Stomach (tissue), 19 donors: ENCODE measurements at places on chromosomes 3 and 15. TPM values are rescaled to one million over a fixed set of nuclear protein-coding genes. Genes with fewer than 3 reads are reported as not detected.

P2RY13 gene
- total RNA-seq, result not detected

DNA sequence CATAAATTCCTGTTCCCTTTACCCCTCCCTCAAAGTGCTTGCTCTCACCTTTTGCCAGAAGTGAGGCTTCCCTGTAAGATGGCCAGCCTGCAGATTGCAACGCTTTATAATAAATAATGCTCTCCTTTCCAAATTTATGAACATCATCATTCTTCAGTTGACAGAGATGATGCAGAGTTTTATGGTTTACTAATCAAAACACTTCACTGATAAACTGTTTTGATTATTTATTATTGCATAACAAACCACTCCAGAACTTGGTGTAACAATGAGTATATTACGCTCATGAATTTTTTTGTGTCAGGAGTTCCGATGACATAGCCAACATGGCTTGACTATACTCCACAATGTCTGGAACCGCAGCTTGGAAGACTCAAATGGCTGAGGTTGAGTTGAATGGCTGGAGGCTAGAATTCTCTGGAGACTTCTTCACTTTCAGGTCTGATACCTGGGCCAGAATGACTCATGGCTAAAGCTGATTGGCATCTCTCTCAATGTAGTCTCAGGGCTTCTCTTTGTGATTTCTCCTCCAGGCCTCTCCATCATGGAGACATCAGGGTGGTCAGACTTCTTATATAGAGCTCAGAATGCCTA, 27.3 kb upstream of the TGFBR2 start:
- no peaks in the 10 kb centered on the region for H3K4me1 ChIP-seq
- no peaks in the 10 kb centered on the region for H3K27me3 ChIP-seq
- H3K27ac ChIP-seq, result no peak overlapping the region
- DNase-seq, result no peak
- no peak overlapping the region for H3K4me3 ChIP-seq

PLSCR2 gene
- not detected for total RNA-seq

DNA sequence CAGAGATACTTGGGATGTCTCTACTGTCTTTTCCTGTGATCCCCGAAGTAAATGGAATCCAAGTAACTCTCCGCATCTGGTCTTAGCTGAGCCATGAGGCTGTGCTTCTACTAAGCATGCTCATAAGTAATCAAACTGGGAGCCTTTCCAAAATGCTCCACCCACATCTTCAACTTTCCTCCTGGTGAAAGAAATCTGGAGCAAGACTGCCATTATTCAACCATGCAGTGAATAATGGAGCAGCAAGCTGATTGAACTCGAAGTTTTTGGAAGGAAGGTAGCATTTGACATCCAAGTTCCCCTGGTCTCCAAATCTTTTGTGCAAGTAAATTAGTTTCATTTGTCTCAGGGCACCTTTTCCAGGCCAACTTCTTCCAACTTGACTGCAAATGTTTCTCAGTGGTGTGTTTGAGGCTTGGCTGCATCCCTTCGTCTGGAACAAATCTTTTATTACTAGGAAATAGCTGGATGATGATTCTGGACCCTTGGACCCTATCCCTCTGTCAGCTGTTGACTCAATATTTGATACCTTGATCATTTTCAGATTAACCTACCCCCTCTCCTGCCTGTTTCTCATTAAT, 19.4 kb downstream of the GXYLT2 start:
- H3K36me3 ChIP-seq, result no peaks in the 10 kb centered on the region
- no peak overlapping the region for H3K4me3 ChIP-seq
- DNase-seq, result no peak
- H3K27ac ChIP-seq, result no peak overlapping the region
- peaks cover 34% of the 10 kb centered on the region for H3K4me1 ChIP-seq
- H3K27me3 ChIP-seq, result no peaks in the 10 kb centered on the region

GRCh38 chr3:125156456-125156855, 56.1 kb downstream of the SLC12A8 start:
- no peak overlapping the region for H3K27ac ChIP-seq
- peaks cover 12% of the 10 kb centered on the region for H3K4me1 ChIP-seq
- H3K36me3 ChIP-seq, result no peaks in the 10 kb centered on the region
- H3K27me3 ChIP-seq, result no peaks in the 10 kb centered on the region

DNA sequence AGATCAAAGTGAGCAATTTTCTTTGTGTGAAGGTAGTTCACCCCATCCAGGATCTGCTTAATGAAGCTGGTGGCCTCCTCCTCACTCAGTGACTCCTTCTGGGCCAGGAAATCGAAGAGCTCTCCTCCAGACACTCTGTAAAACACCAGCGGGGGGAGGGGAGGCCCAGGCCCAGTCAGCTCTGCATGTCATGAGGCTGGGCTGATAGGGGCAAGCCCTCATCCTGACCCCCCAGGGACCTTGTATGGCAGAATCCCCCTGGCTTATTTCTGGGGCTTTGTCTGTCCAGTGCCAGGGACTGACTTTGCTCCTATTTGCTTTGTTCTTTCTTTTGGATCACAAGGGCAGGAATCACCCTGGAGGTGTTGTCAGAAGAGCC, 74.9 kb downstream of the DAPK2 start:
- no peaks in the 10 kb centered on the region for H3K36me3 ChIP-seq
- H3K4me1 ChIP-seq, result peaks cover 38% of the 10 kb centered on the region
- peak overlapping the region; percentile 63 for H3K27ac ChIP-seq
- no peak for DNase-seq
